Mesothelial cell of epicardium (in vitro differentiated cells): ENCODE measurements at places on chromosomes 7 and 10. TPM values are rescaled to one million over a fixed set of nuclear protein-coding genes. Genes with fewer than 3 reads are reported as not detected.
A peak's percentile ranks its signal among the peaks of the same experiment; 100 is the strongest.

- peaks cover 42% of the 10 kb centered on the region for H3K36me3 ChIP-seq
- H3K4me3 ChIP-seq = no peak overlapping the region
- DNase-seq = no peak
- H3K27ac ChIP-seq = no peak overlapping the region
- H3K27me3 ChIP-seq = no peaks in the 10 kb centered on the region
- H3K4me1 ChIP-seq = no peaks in the 10 kb centered on the region
Observed at GRCh38 chr10:67988606-67989005, 86.5 kb downstream of the HERC4 start.

GATAD1 gene
- total RNA-seq = 53.2 to 54.7 TPM (median 53.6 TPM) in 3 replicates

DNA sequence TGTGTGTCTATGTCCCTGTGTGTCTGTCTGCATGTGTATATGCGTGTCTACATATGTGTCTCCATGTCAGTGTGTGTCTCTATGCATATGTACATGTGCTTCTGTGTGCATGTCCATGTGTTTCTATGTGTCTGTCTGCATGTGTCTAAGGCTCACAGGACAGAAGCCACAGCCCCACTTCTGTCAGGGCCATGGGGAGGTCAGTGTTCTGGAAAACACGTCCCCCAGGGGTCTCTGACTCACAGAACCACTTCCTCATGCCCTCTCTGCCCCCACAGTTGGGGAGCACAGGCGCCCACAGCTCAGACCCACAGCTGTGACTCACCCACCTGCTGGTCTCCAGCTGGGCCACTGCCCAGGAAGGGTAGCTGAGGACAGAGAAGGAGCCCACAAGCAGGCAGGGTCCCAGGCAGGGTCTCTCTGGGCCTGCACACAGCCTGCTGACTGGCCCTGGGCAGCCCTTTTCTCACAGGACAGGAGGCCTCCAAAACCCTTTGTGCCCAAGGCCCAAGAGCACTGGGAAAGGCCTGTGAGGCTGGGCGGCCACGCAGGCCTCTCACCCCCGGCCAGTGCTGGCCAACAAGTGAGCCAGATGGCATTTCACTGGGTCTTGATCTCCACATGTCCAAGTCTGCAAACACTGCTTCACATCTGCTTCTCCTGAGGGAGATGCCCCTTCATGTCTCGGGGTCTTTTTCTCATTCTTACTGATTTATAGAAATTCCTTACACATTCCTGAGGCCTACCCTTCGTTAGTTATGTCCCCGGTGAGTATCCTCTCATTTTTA is 102.9 kb upstream of the FAM20C start:
- no peaks in the 10 kb centered on the region for H3K36me3 ChIP-seq
- H3K27me3 ChIP-seq = peaks cover 2% of the 10 kb centered on the region
- no peak for DNase-seq
- H3K4me1 ChIP-seq = peaks cover 42% of the 10 kb centered on the region
- peak overlapping the region; percentile 91 for H3K27ac ChIP-seq

GRCh38 chr10:79084012-79084971 is 15.5 kb downstream of the ZMIZ1 start:
- H3K27me3 ChIP-seq = no peaks in the 10 kb centered on the region
- no peaks in the 10 kb centered on the region for H3K36me3 ChIP-seq
- DNase-seq = no peak
- no peak overlapping the region for H3K4me3 ChIP-seq
- peaks cover 49% of the 10 kb centered on the region for H3K4me1 ChIP-seq

- H3K4me1 ChIP-seq = no peaks in the 10 kb centered on the region
- H3K4me3 ChIP-seq = no peak overlapping the region
- no peaks in the 10 kb centered on the region for H3K36me3 ChIP-seq
- peaks cover 36% of the 10 kb centered on the region for H3K27me3 ChIP-seq
- DNase-seq = no peak
- no peak overlapping the region for H3K27ac ChIP-seq
Observed at GRCh38 chr10:130555411-130555750, 419.2 kb downstream of the GLRX3 start.

DNA sequence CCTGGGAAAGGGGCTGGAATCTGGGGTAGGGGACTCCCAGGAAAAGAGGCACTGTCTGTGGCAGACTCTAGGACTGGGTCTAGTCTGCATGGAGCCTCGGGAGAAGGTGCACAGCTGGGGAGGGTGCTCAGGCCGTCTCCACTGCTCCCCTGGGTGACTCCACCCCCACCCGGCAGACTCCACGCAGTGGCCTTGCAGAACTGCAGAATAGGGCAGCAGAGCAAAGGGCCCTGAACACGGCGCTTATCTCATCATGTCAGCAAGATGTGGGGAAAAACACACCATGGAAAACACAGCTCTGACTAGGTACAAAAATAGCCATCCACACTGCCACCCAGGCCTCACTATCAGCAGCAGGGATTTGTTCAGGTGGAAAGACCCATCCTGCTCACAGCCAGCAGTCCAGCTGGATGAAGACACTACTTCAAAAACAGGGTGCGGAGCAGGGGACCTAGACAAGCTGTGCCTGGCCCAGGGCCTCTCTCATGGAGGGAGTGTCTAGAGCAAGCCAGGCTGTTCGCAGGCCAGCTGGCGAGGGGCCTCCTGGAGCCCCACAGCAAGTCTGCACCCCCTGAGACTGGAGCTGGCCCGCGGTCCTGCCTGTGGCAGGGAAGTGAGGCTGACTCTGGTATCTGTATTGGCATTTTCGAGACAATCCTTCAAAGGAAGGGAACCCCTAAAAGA is 11.7 kb downstream of the MAT1A start:
- no peaks in the 10 kb centered on the region for H3K4me1 ChIP-seq
- no peaks in the 10 kb centered on the region for H3K27me3 ChIP-seq
- H3K36me3 ChIP-seq = no peaks in the 10 kb centered on the region
- no peak for DNase-seq
- no peak overlapping the region for H3K4me3 ChIP-seq
